T-helper 2 cell (primary cell): ENCODE measurements at places on chromosomes 16 and 17.
A peak's percentile ranks its signal among the peaks of the same experiment; 100 is the strongest.

DNA sequence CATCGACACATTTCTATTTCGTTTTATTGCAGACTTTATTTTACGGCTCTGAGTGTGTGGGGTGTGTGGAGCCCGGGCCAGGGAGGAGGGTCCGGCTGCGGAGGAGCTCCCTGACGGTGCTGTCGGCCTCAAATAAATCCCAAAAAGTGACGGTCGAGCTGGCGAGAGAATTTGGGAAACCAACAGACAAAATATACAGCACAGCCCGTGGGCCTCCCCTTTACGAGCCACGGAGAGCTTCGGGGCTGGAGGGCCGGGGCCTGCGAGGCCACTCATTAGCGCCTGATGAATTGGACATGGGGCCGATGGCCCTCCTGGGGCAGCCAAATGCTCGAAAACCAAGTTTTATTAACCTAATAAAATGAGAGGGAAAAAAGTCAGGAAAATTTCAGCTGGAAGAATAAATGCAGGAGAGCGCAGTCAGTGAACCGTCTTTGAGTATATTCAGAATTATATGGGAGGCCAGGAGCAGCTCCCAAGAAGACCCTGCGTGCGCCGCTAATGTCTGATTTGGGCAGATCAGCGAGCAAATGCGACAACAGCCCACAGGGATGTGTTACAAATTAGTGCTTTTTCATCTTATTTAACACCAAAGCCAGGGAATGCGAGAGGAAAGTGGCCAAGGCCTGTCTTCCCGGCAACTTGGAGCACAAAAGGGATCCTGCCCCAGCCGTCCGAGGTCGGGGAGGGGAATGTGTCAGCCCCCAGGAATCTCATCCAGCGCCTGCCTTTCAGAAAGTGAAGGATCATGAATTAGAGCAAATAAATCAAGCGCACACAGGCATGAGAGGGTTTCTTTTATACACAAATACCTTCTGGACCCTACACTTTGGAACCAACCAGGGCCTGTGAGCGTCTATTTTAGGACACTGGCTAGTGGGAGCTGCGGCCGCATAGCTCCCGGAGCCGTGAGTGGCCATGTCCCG, 249.1 kb downstream of the C16orf95 start:
- DNase-seq, result no peak

DNA sequence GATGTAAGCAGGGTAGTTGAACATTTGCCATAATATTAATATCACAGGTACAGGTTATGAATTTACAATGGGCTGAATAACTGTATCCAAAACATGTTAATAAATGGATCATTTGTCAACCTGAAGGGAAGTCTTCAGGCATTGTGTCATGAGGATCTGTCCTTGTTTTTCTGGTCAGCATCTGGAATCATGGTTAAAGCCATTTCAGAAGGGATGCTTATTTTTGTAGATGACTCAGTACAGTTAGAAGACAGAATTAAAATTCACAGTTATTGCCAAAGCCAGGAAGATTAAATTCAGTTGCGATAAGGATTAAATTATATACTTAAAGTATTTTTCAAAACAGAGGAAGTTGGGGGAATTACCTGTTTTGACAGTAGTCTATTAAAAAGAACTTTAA, 8.0 kb downstream of the PSMD11 start:
- no peak for DNase-seq

DNA sequence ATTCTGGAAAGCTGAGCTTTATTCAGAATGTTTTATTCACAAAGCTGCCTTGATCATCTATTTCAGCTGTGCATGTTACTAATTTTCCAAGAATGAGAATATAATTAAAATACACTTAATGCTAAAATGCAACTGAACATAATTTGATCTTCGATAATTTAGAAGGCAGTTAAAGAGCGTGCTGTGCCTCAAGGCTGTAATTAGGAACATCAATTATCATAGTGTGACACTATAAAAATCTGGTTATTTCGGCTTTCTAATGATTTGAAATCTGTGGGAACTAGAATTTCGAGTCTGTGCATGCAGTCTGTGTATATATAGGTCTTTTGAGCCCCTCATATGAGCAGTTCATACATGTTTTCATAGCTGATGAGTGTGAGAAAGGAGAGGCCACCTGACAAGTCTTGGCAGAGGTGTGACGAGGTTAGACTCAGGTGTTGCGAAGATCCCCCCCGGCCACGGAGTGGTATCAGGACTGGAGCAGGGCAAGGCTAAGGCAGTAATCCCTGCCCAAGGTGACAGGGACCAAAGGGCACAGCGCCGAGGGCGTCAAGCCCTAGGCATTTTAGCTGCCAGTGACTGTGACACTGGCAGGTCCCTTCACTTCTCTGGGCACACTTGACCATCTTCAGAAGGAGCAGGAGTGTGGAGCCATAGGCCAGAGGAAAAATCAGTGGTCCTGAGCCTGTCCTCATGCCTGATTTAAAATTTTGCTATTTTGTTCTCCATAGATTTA, 328.5 kb downstream of the SNX29 start:
- DNase-seq, result no peak

- DNase-seq, result no peak
Observed at GRCh38 chr16:12145918-12146317, 169.4 kb downstream of the SNX29 start.

GRCh38 chr17:16048811-16049449, 49.3 kb downstream of the TTC19 start:
- DNase-seq, result no peak

- DNase-seq, result no peak
Observed at GRCh38 chr17:17928398-17929287, 43.6 kb downstream of the TOM1L2 start.

- DNase-seq, result no peak
Observed at GRCh38 chr16:50802000-50802399, 60.1 kb downstream of the CYLD start.

GRCh38 chr17:43212641-43213490, 1.2 kb downstream of the TMEM106A start:
- no peak for DNase-seq

DNA sequence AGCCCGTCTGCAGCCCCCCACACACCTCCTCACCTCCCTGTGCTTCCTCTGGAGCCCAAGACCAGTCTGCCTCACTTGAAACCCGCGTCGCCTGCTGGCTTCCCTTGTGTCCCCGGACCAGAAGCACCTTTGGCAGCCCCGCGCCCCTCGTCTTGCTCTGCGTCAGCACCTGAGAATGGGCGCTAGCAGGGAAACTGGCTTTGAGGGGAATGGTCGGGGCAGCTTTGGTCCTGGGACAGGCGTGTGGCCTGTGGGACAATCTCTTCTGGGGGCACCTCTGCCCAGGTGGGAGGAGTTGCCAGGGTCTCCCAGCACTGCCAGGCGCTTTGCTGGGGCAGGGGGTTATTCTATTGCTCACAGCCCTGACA, 3.6 kb upstream of the MAFG start:
- DNase-seq, result no peak

DNA sequence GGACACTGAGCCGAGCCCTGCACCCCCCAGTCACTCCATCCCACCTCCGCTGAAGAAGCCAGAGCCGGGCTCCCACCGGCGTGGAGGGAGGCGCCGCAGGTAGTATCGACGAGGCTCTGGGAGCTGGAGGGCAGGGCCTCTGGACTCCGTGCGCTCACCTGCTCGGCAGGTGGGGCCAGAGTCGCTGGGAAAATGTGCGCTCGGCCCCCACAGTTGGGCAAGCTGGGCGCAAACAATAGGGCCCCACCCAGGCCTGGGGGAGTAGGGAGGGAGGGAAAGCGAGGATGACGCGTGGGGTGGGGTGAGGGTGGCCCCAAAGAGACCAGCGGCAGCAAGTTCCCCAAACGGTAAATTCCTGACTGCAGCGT, 668 bp downstream of the JUP start:
- DNase-seq, result no peak

DNA sequence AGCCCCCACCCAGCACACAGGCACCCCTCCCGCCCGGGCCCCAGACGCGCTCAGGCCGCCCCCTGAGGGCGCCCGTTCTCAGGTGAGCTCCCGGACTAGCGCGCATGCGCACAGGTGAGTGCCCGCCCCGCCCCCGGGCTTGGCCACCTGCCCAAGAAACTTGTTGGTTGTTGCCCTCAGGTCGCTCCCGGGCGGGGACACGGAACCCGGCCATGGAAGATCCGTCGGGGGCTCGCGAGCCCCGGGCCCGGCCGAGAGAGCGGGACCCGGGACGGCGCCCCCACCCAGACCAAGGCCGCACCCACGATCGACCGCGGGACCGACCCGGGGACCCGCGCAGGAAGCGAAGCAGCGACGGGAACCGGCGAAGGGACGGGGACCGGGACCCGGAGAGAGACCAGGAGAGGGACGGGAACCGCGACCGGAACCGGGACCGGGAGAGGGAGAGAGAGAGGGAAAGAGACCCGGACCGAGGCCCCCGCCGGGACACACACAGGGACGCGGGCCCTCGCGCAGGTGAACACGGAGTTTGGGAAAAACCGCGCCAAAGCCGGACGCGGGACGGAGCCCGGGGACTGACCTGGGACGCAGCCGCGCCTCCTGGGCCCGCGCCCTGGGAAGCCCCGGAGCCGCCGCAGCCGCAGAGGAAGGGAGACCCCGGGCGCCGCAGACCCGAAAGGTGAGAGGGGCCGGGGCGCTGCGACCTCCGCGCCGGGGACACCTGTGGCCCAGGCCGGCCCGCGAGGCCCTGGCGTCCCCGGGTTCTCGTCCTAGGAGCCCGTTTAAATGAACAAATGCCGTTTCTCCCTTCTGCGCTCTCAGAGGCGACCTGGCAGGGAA, at the start of gene MARVELD3:
Gene MARVELD3 (plus strand): TSS at position 167 of the 840 bp plus-strand sequence. CDS start 46 bp downstream, at position 213.
- DNase-seq, result no peak

DNA sequence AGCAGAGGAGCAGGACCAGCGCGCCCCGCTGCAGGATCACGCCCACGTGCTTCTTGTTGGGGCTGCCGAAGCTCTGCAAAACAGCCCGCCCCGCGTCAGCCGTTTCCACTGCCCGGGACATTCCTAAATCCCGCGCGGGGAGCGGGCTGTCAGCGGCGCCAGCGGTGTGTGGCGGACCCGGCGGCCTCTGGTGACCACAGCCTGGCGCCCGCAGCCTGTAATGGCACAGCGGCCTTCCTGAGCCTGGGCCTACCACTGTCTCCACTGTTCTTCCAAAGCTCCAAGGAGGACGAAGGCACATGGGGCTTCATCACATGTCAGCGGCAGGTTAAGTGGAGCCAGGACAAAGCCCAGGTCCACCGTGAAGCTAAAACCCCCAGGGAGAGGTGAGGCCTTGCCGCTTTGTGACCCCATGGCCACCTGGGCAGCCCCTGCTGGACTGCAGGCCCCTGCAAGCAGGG, 2.5 kb downstream of the SLC47A2 start:
- DNase-seq, result no peak

DNA sequence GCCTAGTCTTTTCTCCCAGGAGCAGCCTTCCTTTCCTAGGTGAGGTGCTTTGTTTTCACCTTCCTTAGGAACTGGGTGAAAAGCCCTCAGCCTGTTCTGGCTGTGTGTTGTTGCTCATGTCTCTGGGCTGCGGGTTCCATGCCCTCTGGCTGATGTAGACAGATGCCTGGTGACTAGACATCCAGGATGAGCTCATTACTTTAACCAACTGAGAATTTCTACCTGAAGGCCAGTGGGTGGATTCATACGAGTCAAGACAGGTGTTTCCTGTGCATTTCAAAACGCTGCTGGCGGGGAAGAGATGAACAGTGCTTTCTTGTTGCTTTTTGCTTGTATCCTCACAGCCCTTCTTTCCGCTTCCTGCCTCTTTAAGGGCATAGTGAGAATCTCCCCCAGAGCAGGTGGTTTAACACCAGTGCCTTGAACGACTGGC, 22.3 kb downstream of the SAP30BP start:
- no peak for DNase-seq

- no peak for DNase-seq
Observed at GRCh38 chr16:78452025-78452555, 352.6 kb downstream of the WWOX start.

DNA sequence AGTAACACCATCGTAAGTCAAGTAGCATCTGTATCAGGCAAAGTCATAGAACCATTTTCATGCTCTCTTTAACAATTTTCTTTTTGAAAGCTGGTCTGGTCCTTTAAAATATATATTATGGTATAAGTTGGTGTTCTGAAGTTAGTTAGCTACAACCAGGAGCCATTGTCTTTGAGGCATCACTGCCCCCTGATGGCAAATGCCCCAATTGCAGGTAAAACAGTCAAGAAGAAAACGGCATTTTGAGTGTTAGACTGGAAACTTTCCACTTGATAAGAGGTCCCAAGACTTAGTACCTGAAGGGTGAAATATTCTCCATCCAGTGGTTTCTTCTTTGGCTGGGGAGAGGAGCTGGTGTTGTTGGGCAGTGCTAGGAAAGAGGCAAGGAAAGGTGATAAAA, 14.1 kb downstream of the TP53 start:
- DNase-seq, result no peak

GRCh38 chr16:48608871-48609651, 919 bp downstream of the N4BP1 start:
- peak; percentile 78 for DNase-seq

GRCh38 chr16:6111390-6111789, 1013.8 kb upstream of the EEF2KMT start:
- no peak for DNase-seq

GRCh38 chr16:50751528-50751927, 9.6 kb downstream of the CYLD start:
- no peak for DNase-seq

- DNase-seq, result no peak
Observed at GRCh38 chr16:78117391-78117790, 17.9 kb downstream of the WWOX start.

DNA sequence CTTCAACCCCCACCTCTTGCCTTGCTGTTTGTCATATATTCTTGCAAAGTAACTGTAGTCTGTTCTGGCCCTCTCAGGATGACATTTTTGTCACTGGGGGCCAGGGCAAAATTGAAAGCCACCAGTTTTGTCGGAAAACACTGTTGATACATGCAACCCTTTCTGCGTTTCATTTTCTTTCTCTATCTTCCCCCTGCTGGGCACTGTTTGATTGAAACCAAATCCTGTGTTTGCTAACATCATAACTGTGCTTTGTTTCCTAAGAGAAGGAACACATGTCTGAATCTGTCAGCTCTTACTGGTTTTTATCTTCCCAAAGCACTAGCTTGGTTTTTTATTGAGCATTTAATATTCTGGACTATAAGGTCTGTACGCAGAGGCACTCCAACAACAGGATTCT, 11.7 kb upstream of the CPPED1 start:
- no peak for DNase-seq

DNA sequence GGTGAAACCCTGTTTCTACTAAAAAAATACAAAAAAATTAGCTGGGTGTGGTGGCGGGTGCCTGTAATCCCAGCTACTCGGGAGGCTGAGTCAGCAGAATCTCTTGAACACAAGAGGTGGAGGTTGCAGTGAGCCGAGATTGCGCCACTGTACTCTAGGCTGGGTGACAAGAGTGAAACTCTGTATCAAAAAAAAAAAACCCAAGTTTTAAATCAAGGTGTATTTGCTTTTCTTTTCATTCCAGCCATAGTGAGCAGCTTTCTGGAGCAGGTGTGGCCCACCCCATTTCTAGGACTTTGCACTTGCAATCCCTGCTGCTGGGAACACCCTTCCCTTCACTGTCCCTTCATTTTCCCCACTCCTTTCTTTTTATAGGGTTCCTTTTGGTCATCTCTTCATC, 28.8 kb downstream of the TMEM238L start:
- DNase-seq, result no peak
